ENCODE measurements at places on chromosomes 12 and 14.
A peak's percentile ranks its signal among the peaks of the same experiment; 100 is the strongest.

GRCh38 chr14:77523109-77523508 is 24.5 kb upstream of the ISM2 start:
- no peak for DNase-seq

- no peak for DNase-seq
Observed at GRCh38 chr12:120590741-120591407, 9.7 kb upstream of the POP5 start.

DNA sequence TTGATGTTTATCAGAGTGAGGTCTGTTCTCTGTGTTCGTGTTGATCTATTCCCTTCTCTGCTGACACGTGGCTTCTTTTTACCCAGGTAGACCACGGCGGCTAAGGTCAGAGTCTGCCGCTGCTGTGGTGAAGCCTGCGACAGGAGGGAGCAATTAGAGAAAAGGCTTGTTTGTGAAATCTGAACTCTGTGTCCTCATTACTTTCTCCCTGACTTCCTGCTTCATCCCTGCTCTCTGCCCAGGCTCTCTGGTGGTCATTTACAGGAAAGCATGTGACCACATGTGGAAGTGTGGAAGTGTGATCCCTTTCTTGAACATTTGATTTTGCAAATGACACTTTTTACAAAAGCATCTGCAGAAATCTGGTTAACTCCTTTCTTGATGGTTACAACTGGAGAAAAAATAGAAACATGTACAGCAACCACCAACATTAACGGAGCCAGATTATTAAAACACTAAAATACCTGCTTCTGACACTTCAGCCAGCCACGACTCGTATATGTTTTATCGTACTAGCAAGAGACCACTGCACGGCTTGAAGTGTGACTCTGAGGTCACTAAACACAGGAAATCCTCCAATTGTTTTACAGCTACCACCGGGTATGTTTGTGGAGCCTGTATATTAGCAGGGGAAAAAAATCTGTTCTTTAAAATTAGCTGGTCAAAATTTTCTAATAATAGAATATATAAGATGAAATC is 388.6 kb upstream of the TMPO start:
- DNase-seq, result peak; percentile 38

DNA sequence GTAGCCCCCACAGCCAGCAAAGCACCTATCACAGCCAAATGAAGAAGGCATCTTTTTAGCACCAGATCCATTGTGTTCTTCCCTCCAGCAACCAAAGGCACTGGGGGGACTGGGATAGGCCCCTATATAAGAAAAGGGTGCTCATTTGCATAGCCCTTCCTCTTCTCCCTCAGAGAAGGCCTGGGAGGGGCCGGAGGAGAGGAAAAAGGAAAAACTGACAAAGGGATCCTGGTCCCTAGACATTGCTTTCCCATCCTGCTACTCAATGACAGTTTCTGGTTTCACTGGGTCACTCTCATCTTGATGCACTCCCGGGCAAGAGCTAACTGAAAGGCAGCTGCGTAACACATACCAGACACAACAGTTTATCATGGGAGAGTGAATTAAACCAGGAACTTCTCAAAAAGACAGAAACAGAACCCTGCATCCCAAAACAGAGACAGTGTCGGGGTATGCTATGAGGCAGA is at the start of gene PMEL:
Gene PMEL, minus strand, starts transcription at position 102 of the 467 bp plus-strand sequence. Its CDS starts 31 bp downstream, at position 71.
- DNase-seq, result no peak

DNA sequence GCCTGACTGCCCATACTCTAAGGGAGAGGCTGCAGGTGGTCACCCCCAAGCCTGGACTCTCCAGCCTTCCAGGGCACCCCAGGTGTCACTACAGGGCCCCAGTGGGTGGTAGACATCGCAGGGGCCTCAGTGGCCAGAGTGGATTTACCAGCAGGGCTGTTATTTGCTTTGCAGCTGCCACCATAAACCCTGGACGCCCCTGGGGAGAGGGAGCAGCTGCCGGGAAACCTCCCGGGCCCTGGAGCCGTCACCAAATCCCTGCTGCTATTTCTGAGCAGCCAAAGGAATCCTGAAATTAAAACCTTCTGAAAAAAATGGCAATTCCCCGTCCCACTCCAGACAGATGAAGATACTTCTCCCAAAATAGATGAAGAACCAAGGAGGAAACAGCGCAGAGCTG is 13.9 kb downstream of the TMEM119 start:
- no peak for DNase-seq

DNA sequence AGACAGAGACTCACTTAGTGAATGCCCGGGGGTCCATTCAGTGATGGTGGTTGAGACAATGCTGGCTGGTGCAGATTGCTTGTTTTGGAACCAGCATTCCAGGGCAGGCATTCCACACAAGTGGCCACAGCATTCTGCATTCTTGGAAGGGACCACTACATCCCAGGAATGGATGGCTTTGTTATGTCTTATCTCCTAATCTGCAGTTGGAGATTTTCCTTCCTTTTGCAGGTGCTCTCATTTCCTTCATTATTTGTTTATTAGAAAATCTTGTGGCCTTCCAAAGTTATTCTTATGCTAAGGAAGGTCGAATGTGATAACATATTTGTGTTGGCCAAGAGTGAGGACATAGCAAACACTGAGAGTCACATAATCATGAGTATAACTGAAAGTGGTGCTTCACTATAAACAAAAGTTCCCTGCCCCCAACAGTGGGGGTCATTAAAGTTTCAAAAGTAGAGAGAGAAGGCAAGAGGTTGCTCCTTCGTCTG is 66.0 kb downstream of the BMP4 start:
- DNase-seq, result no peak

DNA sequence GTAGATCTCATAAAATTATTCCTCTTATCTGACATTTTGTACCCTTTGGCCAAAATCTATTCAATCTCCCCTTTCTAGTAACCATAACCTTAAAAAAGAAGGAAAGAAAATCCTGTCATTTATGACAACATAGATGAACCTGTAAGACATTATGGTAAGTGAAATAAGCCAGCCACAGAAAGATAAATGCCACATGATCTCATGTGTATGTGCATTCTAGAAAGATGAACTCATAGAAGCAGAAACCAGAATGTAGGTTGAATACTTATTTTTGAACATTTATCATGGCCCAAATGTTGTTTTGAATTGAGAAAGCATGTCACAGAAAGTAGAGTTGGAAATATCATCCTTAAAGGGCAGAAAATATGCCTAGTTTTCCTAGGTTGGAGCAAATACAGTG is 1053.6 kb downstream of the SLC6A15 start:
- DNase-seq, result no peak

- DNase-seq, result no peak
Observed at GRCh38 chr12:54126696-54127537, 61.9 kb downstream of the SMUG1 start.

DNA sequence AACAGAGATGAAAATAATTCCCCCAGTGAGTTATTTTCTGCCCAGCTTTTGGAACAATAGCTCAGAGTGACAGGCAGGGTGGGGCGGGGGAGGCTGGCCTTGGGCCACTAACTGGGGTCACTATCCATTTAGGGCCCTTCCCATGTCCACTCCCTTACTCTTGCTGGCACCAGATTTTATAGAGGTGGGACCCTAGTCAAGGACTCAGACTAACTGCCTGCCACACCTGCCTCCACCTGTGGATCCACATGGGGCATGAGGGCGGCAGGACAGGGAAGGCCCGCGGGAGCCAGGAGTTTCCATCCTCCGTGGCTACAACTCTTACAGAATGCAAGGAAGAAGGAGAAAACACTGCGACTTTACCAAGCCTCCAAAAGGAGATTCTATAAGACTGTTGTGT is 10.1 kb downstream of the VDR start:
- DNase-seq, result no peak

GRCh38 chr14:99035712-99036610 is 236.0 kb downstream of the BCL11B start:
- no peak for DNase-seq

DNA sequence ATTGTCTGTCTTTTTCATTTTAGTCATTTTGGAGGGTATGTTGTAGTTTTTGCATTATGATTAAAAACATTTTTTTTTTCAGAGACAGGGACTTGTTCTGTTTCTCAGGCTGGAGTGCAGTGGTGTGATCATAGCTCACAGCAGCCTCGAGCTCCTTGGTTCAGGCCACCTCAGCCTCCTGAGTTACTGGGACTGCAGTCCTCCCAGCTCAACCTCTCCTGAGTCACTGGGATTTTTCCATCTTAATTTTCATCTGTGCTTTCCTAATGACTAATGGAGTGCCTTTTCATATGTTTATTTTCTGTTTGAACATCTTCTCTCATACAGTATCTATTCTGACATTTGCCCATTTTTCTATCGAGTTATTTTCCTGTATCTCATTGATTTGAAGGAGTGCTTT is 52.6 kb downstream of the DYRK2 start:
- no peak for DNase-seq

- DNase-seq, result no peak
Observed at GRCh38 chr12:15208140-15208539, 13.1 kb downstream of the RERG start.

- no peak for DNase-seq
Observed at GRCh38 chr14:66610154-66610563, 102.2 kb downstream of the GPHN start.

DNA sequence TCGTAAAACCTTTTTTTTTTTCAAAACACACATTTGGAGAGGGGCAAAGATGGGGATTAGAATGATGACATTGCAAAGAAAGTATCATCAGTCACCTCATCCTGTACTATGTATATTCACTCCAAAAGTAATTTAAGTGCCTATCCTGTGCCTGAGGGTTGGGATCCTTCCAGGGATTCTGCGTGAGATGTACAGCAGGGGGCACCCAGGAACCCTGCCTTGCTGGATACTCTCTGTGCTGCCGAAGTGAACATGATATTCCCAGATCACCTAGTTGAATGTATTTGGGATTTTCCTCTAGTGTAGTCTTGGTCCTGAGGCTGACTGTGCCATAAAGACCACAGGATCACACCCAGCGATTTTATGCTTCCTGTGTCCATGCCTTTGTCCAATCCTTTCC is 372.7 kb downstream of the IPO8 start:
- no peak for DNase-seq

- DNase-seq, result no peak
Observed at GRCh38 chr12:32201976-32202375, 95.3 kb downstream of the BICD1 start.

- DNase-seq, result no peak
Observed at GRCh38 chr12:3536096-3536875, 45.3 kb downstream of the PRMT8 start.

DNA sequence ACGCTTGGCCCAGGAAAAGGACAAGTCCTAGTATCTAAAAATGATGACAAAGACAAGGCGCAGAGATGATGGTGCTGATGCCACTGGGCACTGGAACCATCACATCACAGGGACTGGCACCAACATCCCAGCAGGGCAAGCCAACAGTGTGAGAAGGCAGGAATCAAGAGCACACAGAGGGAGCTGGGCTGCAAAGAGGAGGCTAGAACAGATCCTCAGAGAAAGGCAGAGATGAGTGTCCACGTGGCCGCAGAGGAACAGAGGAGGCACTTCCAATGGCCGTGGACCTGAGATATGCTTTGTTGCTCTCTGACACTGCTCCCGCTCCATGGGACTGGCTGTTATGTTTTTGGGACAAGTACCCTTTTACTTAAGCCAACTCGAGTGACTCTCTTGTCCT is 17.9 kb downstream of the FOXN3 start:
- DNase-seq, result no peak

DNA sequence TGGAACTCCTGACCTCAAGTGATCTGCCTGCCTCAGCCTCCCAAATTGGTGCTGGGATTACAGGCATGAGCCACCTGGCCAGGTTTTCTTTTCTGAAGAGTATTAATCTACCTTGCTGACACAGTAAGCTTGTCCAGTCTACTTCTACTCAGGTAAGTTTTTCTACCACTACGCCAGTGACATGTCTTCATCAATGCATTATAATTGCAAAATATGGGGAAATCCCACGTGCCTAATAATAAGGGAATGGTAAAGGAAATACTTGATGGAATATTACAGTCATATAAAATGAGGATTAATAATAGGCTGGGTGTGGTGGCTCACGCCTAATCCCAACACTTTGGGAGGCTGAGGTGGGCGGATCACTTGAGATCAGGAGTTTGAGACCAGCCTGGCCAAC is 62.3 kb downstream of the RAB35 start:
- DNase-seq, result no peak

DNA sequence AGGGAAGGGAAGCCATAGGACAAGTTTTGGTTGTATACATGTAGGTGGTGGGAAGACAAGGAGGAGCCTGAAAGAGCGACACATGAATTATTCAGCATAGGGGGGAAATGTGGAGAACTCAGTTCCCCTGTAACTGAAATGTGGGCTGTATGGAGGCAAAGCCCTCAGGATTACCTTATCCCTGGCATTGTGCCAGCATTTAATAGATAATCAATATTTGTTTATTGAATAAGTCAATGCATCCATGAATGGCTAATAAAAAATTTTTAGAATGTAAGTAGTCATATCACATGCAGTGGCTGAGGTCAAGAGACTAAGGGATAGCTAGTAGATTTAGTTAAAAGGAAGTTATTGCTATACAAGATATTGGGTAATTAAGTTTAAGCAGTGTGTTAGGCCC is 232.4 kb downstream of the SNAPC1 start:
- no peak for DNase-seq

- DNase-seq, result no peak
Observed at GRCh38 chr12:57497223-57498131, 9.6 kb downstream of the MARS1 start.

GRCh38 chr12:94725375-94726168 is 75.2 kb upstream of the TMCC3 start:
- no peak for DNase-seq

- DNase-seq, result no peak
Observed at GRCh38 chr12:98424726-98425401, 90.5 kb upstream of the TMPO start.

GRCh38 chr14:34025325-34026017 is 74.6 kb upstream of the EGLN3 start:
- no peak for DNase-seq

DNA sequence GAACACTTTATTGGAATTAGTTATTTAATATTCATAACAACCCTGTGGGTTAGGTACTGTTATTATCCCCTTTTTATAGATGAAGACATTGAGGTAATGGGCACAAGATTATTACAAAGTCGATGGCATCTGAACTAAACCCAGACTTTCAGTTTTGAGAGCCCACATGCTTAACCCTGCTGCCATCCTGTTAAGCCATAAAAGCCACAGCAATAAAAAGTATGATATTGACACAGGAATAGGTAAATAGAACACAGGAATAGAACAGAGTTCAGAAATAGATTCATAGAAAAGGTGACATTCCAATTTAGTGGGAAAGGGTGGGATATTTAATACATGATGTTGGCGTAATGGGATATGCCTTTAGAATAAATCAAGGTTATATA is 119.8 kb downstream of the SLC38A1 start:
- DNase-seq, result no peak

DNA sequence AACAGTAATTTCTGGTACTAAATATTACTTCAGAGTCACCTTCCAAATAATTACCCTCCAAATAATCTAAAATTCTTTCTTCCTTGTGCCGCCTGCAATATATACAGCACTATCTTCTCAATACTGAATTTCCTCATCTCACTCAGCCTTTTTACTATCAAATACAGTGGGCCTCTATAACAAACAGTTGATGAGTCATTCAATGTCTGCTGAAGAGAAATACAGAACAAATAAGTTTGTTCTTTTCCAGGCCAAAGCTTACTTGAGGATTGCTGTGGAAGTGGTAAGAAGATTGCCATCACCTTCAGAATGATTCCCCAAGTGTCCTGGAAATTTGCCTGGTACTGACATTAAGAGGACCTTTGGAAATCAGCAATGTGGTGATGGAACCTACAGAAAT is 218.2 kb upstream of the ARHGAP5 start:
- DNase-seq, result no peak

- DNase-seq, result no peak
Observed at GRCh38 chr12:38417101-38417500, 100.5 kb downstream of the ALG10B start.

GRCh38 chr14:61557854-61558253 is 137.5 kb upstream of the HIF1A start:
- DNase-seq, result no peak
